NCI-H2227 treated with DMSO at 0.1 percent for 48 hours (cell line): ENCODE measurements at places on chromosomes 6 and 20.

DNA sequence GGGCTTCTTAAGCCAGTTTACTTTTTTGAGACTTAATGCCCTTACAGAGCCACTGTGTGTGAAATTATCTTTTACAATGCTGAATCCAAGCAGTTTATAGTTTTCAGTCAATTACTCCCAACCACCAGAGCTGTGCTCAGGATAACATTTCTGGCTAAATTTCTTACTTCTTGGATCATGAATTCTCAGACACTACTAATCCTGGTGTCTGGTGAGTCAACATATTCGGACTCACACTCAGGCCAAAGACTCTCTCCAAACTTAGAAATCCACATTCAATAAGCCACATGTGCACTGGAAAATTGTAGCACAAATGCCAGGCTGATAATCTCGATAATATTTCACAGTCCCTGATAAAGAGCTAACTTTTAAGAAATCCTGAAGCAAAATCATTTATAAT, 49.0 kb downstream of the PTPRT start:
- no peak for DNase-seq

DNA sequence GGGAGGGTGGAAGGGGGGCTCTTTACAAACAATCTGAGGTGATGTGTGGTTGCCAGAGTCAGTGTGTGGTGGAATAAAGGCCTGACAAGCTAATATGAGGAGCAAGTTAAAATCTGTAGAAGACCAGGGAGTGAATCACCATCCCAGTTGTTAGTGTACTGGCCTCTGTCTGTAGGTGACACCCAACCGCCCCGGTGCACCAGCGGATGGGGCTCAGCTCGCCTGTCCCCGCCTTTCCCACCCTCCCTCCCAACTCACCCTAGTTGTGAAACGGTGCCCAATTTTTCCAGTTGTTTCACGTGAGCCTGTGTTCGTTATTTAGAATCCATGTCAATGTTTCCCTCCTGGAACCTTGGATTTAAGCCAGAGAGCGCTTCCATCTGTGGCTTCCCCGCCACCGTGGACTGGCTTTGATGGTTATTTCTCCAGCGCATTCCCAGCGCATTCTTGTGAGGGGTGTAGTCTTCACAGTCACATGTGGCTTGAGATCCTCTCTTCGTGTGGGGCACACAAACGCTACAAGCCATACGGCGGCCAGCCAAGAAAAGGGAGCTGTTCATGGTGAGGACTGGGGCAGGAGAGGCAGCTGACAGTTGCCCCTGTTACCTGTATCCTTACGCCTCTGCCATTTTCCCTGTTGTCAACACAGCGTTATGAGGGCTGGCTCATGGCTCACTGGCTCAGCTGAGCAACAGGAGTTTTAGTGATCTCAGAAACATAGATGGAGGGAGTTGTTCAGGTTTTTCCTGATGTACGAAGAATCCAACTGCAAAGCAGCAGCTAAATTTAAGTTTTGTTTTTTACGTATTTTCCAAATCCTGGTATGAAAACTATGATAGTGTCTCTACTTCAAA, 137.6 kb downstream of the ZDHHC14 start:
- no peak for DNase-seq

DNA sequence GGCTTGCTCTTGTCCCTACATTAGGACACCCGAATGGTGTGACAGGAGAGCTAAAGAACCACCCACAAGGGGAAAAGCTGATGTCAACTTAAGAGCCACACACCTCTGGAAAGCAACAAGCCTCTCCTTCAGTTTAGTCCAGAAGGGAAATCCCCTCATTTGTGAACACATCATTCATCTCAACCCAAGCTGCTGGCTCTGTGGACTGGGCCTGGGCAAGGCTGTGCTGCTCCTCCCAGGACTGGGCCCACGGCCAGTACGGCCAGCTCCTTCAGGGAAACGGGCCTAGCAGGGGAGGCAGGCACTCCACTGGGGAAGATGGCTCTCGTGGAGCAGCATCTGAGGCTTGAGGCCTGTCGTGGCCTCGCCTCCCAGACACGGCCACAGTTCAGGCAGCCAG, 12.8 kb upstream of the SLC4A11 start:
- no peak for DNase-seq

DNA sequence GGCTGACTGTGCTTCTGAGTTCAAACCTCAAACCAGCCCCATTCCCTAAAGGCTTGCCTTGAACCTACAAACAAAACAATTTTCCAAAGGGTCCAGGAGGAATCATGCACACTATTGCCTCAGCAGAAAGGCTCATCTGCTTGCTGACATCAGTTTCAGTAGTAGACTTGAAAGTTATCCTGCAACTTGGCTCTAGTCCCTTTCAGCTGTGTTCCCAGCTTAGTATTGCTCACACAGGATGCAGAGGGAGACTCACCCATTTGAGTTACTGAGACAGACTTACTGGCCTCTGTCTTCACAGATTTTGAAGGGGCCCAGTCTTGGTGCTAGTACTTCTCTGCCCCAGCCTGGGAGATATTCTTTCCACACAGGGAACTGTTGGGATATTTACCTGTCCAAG, 38.5 kb upstream of the TFB1M start:
- DNase-seq: no peak

GRCh38 chr6:133591275-133591674, 297.6 kb upstream of the TCF21 start:
- no peak for DNase-seq

GRCh38 chr20:60642541-60642940, 609.5 kb upstream of the CDH4 start:
- no peak for DNase-seq

GRCh38 chr6:1407499-1407990, 18.2 kb downstream of the FOXF2 start:
- DNase-seq: no peak

DNA sequence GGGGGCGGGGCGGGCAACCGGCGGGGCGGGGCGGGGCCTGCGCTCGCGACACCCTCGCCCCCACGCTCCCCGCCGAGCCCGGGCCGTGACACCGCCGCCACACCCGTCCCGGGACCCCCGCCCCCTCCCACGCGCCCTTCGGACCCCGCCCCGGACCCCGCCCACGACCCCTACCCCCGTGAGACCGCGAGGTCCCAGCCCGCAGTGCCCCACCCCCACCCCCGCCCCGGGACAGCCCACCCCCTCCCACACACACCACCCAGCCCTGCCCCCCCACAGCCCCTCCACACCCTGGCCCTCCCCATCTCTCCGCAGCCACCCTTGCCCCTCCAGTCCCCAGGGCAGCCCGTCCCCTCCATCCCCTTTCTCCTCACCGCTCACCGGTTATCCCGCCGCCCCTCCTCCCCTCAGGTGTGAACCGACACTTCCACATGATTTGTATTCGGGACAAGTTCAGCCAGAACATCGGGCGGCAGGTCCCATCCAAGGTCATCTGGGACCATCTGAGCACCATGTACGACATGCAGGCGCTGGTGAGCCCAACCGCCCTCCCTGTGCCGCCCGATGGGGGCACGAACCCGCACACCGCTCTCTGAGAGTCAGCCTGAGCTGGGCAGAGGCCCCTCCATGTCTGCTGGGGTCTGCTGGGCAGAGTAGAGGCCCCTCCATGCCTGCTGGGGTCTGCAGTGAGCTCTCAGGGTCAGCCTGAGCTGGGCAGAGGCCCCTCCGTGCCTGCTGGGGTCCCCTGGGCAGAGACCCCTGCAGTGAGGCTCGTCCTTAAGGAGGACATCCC, 622 bp downstream of the MRGBP start:
- DNase-seq: no peak

DNA sequence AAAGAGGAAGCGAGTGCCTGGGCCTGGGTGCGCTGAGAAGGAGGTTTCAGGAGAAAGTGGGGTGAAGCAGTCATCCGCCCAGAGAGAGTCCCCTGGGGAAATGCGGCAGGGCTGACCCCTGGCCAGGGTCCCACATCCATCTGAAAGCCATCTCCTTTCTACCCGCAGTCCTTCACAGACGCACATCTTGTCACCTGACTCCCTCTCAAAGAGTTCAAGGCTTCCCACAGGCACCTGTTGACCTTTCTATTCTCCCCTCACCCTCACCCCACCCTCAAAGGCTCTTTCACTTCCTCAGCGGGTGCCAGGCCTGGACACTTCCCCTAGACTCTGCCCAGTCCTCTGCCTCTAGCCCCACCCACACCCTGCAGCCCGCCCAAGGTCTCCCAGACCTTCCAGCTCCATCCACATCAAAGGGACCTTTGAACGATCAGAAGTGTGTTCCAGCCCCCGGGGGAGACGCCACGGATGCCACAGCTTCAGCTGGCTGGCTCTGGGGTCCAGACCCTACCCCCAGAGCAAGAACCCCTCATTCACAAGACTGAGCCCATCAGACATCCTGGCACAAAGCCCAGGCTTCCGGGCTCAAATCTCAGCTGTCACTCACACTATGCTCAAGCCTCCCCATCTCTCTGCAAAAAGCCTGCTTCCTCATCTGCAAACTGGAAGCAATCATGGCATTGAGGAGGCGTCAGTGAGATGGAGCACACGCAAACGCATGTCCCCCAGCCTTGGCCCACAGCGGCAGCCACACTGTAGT, 2.1 kb downstream of the CTSZ start:
- DNase-seq: no peak

GRCh38 chr6:41553405-41553999, 7.3 kb downstream of the FOXP4 start:
- DNase-seq: no peak

- DNase-seq: no peak
These were observed 55.2 kb downstream of the SMLR1 start for GRCh38 chr6:130882370-130882769.

DNA sequence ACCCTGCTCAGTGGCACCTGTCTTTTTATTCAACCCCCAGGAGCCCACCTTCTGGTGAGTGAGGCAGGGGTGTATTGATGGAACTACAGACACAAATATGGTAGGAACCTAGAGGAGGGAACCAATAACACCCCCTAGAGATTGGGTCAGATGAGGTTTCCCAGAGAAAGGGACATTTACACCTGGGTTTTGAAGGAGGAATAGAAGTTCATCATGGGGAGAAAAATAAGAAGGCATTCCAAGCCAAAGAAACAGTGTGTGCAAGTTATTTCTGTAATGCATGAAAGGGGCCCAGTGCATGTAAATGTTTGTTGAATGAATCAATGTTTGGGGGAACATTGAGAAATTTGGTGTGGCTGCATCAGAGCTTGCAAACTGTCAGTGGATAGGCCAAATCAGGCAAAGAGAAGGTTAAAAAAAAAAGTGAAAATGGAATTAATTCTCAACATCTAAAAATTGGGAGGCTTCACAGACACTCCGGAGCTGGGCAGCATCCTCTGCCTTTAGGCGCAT, 11.1 kb upstream of the KIAA1755 start:
- no peak for DNase-seq

DNA sequence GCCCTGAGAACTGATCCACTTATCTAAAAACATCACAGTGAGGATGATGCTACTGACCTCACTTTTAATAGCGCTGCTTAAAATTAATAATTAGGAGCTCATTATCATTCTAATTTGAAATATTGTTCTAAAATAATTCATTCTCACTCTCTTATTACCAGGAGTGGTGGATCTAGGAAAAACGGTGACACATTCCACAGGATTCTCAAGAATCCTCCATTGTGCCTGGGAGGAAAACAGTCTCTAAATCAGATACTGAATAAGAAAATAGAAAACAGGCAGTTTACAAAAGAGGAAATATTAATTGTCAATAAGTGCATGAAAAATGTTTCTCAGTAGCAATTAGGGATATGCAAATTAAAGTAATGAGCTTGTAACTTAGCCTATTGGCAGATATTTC, 187.4 kb downstream of the TENT5A start:
- no peak for DNase-seq

GRCh38 chr20:20259533-20259932, 108.4 kb upstream of the INSM1 start:
- DNase-seq: no peak

- DNase-seq: no peak
These were observed 101.9 kb downstream of the CD109 start for GRCh38 chr6:73797861-73798260.

DNA sequence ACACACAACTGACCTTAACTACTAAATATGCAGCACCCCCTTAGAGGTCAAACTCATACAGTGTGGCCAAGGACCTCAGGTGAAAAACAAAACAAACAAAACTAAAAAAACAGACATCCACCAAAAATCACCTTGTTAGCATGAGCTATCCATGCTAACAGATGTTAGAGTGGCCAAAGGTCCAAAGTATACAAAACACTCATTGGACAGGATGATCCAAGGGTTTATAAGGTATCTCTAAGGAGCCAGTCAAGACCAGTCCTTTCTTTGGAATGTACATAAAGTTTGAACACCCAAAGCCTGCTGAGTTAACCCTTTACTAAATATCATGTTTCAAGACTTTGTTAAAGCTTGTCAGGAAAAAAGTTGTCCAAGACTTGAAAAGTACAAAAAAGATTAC, 35.8 kb downstream of the THEMIS start:
- DNase-seq: no peak

GRCh38 chr6:72669324-72669723, 47.5 kb downstream of the KCNQ5 start:
- DNase-seq: no peak

- no peak for DNase-seq
These were observed 503.7 kb downstream of the KIF16B start for GRCh38 chr20:16069389-16070010.
